ENCODE measurements at places on chromosomes 16 and 17.

GRCh38 chr17:76000016-76000754 lies 470 bp upstream of the CDK3 start:
- DNase-seq, result peak; percentile 83
- H3K27me3 ChIP-seq, result no peaks in the 10 kb centered on the region
- H3K36me3 ChIP-seq, result no peaks in the 10 kb centered on the region
- H3K27ac ChIP-seq, result no peak overlapping the region

DNA sequence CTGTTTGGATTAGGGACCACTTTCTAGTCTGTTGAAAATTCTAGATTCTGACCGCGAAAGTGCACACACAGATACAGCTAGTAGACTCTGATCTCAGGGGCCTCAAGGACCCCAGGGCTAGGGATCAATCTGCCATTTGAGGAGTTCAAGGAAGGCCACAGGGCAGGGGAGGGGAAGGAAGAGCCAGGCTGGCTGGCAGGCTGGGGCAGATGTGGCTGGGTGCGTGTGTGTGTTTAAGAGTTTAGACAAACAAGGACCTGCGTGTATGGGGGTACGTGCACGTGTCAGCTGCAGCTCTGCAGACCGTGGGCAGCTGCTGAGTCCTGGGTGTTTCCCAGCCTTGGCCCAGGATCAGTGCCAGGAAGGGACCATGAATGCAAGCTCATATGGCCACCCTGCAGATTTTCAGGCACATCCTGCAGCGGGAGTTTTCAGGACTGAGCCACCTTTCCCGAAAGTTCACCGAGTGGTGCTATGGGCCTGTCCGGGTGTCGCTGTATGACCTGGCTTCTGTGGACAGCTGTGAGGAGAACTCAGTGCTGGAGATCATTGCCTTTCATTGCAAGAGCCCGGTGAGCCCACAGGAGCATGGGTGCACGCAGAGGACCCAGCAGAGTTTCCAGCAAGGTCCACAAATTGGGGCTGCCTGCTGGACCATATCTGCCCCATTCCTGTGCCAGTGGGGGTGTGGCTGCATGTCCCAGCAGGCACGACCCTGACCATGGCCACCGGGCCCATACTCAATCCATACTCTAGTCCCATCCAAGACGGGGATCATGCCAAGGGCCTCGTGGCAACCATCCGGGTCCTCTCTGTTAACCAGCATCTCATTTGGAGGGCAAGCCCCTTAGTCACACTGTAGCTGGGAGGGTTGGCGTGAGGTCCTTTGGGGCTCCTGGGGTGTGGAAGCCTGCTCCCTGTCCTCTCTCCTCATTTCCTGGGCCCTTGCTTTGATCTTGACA lies 10.6 kb downstream of the TRPV2 start:
- H3K36me3 ChIP-seq, result peaks cover 23% of the 10 kb centered on the region
- DNase-seq, result no peak
- no peaks in the 10 kb centered on the region for H3K27me3 ChIP-seq
- H3K27ac ChIP-seq, result no peak overlapping the region

DNA sequence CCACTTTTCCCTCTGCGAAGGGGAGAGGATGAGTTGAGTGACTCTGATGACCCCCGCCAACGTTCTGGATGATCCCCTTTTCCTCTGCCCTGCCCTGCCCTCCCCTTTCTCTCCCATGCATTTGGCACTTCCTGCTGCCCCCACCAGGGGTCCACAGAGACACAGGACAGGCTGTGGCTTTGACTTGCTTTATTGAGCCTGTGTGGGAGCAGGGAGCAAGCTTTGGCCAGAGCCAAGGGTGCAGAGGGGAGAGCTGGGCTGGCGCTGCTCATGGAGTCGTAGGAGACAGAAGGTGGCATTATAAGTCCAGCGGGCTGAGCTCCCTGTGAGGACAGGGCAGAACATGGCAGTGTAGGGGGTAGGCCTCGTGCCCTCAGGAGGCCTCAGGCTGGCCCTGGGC lies 1.6 kb downstream of the PPY start:
- no peaks in the 10 kb centered on the region for H3K36me3 ChIP-seq
- no peak overlapping the region for H3K27ac ChIP-seq
- DNase-seq, result peak; percentile 49
- H3K27me3 ChIP-seq, result peaks cover 5% of the 10 kb centered on the region

- no peak overlapping the region for H3K4me3 ChIP-seq
- H3K27me3 ChIP-seq, result peaks cover 2% of the 10 kb centered on the region
- H3K36me3 ChIP-seq, result no peaks in the 10 kb centered on the region
- H3K4me1 ChIP-seq, result peaks cover 3% of the 10 kb centered on the region
Measured at GRCh38 chr16:86951831-86952598, 365.2 kb downstream of the C16orf95 start.

- no peaks in the 10 kb centered on the region for H3K4me1 ChIP-seq
- H3K27ac ChIP-seq, result no peak overlapping the region
Measured at GRCh38 chr16:63776437-63776836, 1345.4 kb downstream of the CDH11 start.

GRCh38 chr16:50461400-50461760 lies 86.8 kb upstream of the NKD1 start:
- peaks cover 5% of the 10 kb centered on the region for H3K27me3 ChIP-seq
- H3K4me1 ChIP-seq, result peaks cover 7% of the 10 kb centered on the region
- no peak overlapping the region for H3K4me3 ChIP-seq
- H3K36me3 ChIP-seq, result no peaks in the 10 kb centered on the region
- DNase-seq, result no peak

DNA sequence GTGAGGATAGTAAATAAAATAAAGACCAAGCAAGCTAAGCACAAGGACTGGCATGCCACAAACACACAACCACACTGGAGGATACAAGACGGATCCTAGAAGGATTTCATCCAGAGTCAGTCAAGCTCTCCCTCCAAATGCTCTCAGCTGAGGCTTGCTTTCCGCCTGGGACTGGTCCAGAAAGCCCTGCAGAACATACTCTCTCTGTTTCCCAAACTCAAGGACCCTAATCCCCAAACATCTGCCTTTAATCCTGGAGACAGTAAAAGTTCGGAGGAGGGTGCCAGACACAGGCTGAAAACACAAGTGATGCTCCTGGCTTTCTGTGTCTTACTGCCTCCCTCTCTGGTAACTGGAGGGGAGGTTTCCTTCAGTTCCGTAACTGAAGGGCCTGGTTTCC lies 5.3 kb upstream of the HSD11B2 start:
- no peaks in the 10 kb centered on the region for H3K4me1 ChIP-seq
- no peak for DNase-seq
- peaks cover 31% of the 10 kb centered on the region for H3K27me3 ChIP-seq
- H3K27ac ChIP-seq, result no peak overlapping the region

GRCh38 chr17:28940675-28941074 lies 10.6 kb downstream of the PHF12 start:
- no peak for DNase-seq
- H3K4me1 ChIP-seq, result peaks cover 81% of the 10 kb centered on the region
- peak overlapping the region; percentile 63 for H3K27ac ChIP-seq
- no peaks in the 10 kb centered on the region for H3K27me3 ChIP-seq

- no peak overlapping the region for H3K27ac ChIP-seq
- DNase-seq, result no peak
- H3K36me3 ChIP-seq, result peaks cover 68% of the 10 kb centered on the region
- no peaks in the 10 kb centered on the region for H3K27me3 ChIP-seq
- no peaks in the 10 kb centered on the region for H3K4me1 ChIP-seq
Measured at GRCh38 chr17:12114686-12115418, 94.2 kb downstream of the MAP2K4 start.

DNA sequence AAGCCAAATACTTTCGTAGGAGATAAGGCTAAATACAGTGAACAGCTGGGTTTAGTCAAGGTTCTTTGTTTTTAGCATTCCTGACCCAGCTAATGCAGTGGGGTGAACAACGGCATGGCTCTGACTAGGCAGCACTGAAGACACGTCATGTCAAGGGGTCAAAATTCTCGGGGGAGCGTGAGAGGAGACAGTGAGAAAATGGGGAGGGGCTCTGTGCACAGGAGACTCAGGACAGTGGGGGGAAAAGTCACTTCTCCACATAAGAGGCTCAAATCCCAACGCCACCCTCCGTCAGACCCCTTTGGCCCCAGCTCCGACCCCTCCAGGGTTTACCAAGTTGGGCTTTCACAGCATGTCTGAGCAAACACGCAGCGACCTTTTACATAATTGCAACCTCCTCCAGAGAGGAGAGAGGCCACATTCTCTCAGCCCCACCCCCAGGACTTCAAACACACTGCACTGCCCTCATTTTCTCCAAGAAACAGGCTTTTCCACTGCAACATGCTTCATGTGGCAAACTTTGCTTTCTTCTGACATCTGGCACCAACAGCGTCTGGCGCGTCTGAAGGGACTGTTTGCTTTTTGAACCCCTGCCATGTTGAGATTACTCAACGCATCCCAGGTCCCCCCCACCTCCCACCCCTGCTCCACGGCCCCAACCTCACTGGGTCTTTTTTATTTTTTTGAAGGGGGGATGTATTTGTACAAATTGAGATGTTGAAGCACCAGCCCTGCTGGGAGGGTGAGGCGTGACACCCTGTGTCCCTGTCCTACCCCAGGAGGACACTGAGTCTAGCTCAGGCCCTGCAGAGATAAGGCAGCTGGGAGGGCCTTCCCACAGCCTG lies 30.0 kb downstream of the AXIN2 start:
- H3K4me1 ChIP-seq, result peaks cover 6% of the 10 kb centered on the region
- peak overlapping the region; percentile 11 for H3K27ac ChIP-seq
- DNase-seq, result no peak
- peaks cover 3% of the 10 kb centered on the region for H3K36me3 ChIP-seq
- H3K27me3 ChIP-seq, result no peaks in the 10 kb centered on the region

- H3K4me1 ChIP-seq, result no peaks in the 10 kb centered on the region
- no peak overlapping the region for H3K27ac ChIP-seq
- no peak overlapping the region for H3K4me3 ChIP-seq
- no peaks in the 10 kb centered on the region for H3K27me3 ChIP-seq
Measured at GRCh38 chr17:11282586-11282985, 41.6 kb downstream of the SHISA6 start.

GRCh38 chr17:42436391-42436790 lies 13.3 kb upstream of the CAVIN1 start:
- peaks cover 1% of the 10 kb centered on the region for H3K4me1 ChIP-seq
- no peak for DNase-seq
- no peak overlapping the region for H3K4me3 ChIP-seq
- no peak overlapping the region for H3K27ac ChIP-seq
- no peaks in the 10 kb centered on the region for H3K36me3 ChIP-seq

DNA sequence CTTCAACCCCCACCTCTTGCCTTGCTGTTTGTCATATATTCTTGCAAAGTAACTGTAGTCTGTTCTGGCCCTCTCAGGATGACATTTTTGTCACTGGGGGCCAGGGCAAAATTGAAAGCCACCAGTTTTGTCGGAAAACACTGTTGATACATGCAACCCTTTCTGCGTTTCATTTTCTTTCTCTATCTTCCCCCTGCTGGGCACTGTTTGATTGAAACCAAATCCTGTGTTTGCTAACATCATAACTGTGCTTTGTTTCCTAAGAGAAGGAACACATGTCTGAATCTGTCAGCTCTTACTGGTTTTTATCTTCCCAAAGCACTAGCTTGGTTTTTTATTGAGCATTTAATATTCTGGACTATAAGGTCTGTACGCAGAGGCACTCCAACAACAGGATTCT lies 11.7 kb upstream of the CPPED1 start:
- H3K4me3 ChIP-seq, result no peak overlapping the region
- H3K4me1 ChIP-seq, result peaks cover 10% of the 10 kb centered on the region
- H3K36me3 ChIP-seq, result peaks cover 1% of the 10 kb centered on the region
- no peak overlapping the region for H3K27ac ChIP-seq
- H3K27me3 ChIP-seq, result peaks cover 3% of the 10 kb centered on the region

GRCh38 chr16:52819808-52820207 lies 232.9 kb downstream of the CHD9NB start:
- H3K27me3 ChIP-seq, result peaks cover 2% of the 10 kb centered on the region
- no peak overlapping the region for H3K4me3 ChIP-seq
- no peak for DNase-seq
- H3K36me3 ChIP-seq, result no peaks in the 10 kb centered on the region
- no peaks in the 10 kb centered on the region for H3K4me1 ChIP-seq

- no peak for DNase-seq
- H3K36me3 ChIP-seq, result no peaks in the 10 kb centered on the region
- no peak overlapping the region for H3K27ac ChIP-seq
- H3K4me1 ChIP-seq, result peaks cover 20% of the 10 kb centered on the region
- no peak overlapping the region for H3K4me3 ChIP-seq
- peaks cover 10% of the 10 kb centered on the region for H3K27me3 ChIP-seq
Measured at GRCh38 chr16:68664297-68664696, 19.2 kb downstream of the CDH3 start.

GRCh38 chr17:45132572-45133463 lies 503 bp upstream of the PLCD3 start:
- peak overlapping the region; percentile 85 for H3K4me3 ChIP-seq
- no peaks in the 10 kb centered on the region for H3K27me3 ChIP-seq
- peak; percentile 75 for DNase-seq
- no peaks in the 10 kb centered on the region for H3K36me3 ChIP-seq
- peaks cover 12% of the 10 kb centered on the region for H3K4me1 ChIP-seq

DNA sequence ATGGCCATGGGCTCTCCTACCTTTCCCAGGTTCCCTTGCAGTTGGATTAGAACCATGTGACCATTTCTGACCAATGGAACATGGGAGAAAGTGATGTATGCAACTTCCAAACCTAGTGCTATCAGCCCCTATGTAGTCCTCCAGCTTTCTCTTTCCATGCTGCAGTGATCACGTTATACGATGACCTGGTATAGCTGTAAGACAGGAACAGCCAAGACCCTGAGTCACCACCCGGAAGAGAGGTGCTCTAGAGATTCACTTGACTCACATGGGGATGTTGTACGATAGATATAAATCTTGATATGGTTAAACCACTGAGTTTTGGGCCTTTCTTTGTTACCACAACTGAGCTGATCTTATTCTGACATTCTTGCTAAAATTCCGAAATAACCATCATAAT lies 65.1 kb downstream of the NOG start:
- no peak for DNase-seq
- H3K4me1 ChIP-seq, result peaks cover 2% of the 10 kb centered on the region
- H3K27ac ChIP-seq, result no peak overlapping the region
- H3K27me3 ChIP-seq, result peaks cover 1% of the 10 kb centered on the region
- no peaks in the 10 kb centered on the region for H3K36me3 ChIP-seq

GRCh38 chr16:53785044-53785443 lies 81.1 kb downstream of the FTO start:
- H3K36me3 ChIP-seq, result peaks cover 2% of the 10 kb centered on the region
- H3K4me1 ChIP-seq, result peaks cover 38% of the 10 kb centered on the region
- H3K27ac ChIP-seq, result no peak overlapping the region
- no peak for DNase-seq

GRCh38 chr16:71537643-71538042 lies 11.4 kb downstream of the CHST4 start:
- H3K27ac ChIP-seq, result no peak overlapping the region
- H3K36me3 ChIP-seq, result no peaks in the 10 kb centered on the region
- DNase-seq, result peak; percentile 69
- no peak overlapping the region for H3K4me3 ChIP-seq

DNA sequence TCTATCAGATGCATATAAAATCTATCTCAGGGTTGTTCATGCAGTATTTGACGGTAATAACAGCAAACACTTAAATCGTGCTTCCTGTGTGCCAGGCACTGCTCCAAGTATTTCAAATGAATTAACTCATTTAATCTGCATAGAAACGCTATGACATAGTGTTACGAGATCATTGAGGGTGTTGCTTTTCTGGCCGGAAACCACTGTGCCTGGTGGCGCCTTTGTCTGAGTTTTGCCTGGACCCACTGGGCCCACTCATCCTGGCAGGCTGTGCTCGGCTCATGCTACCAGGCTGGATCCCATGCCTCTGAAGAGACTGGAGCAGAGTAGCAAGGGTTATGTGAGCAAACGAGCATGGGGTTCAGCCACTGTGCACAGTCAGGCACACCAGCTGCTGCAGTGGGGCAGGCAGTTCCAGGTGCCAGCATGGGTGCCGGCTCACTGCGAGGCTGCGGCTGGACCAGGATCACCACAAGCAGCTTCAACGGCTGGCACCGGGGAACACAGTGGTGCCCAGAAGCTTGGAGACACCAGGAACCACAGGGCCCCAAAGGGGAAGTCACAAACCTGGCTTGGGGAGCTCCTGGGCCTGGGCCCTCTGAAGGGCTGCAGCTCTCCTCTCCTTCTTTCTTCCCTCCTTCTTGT lies 45.9 kb upstream of the CLEC19A start:
- no peaks in the 10 kb centered on the region for H3K36me3 ChIP-seq
- H3K4me1 ChIP-seq, result no peaks in the 10 kb centered on the region
- DNase-seq, result no peak
- no peak overlapping the region for H3K27ac ChIP-seq
- no peaks in the 10 kb centered on the region for H3K27me3 ChIP-seq
- H3K4me3 ChIP-seq, result no peak overlapping the region
